ENCODE measurements at places on chromosomes 5 and 9.

- DNase-seq, result no peak
These were observed 1.8 kb downstream of the GZMA start for GRCh38 chr5:55104036-55104772.

DNA sequence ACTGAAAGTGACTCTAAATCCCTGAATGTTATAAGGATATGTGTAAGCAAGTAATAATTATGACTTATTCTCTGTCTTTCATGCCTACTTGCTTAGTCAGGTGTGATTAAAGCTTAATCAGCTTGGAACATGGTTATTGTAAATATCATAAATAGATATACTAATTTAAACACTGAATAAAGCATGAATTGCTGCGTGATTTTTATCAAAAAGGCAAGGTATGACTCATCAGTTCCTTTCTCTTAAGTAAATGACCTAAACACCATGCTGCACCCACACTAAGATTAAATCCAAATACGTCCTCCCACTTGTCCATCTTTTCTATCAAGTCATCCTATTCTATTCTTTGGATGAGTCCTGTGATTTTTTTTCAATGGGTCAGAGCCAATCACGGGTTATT, 124.6 kb upstream of the MTAP start:
- DNase-seq, result no peak

- no peak for DNase-seq
These were observed 16.4 kb downstream of the SLCO4C1 start for GRCh38 chr5:102279711-102280110.

GRCh38 chr5:59722874-59723273, 170.7 kb downstream of the PDE4D start:
- no peak for DNase-seq

Measured in stimulated activated CD8-positive, alpha-beta memory T cell treated with anti-CD3 and anti-CD28 coated beads, Interleukin-2, amount 100 ng/mL, for 1 hour (primary cell).